ENCODE measurements at places on chromosomes 5 and 9. TPM values are rescaled to one million over a fixed set of nuclear protein-coding genes. Genes with fewer than 3 reads are reported as not detected.

DNA sequence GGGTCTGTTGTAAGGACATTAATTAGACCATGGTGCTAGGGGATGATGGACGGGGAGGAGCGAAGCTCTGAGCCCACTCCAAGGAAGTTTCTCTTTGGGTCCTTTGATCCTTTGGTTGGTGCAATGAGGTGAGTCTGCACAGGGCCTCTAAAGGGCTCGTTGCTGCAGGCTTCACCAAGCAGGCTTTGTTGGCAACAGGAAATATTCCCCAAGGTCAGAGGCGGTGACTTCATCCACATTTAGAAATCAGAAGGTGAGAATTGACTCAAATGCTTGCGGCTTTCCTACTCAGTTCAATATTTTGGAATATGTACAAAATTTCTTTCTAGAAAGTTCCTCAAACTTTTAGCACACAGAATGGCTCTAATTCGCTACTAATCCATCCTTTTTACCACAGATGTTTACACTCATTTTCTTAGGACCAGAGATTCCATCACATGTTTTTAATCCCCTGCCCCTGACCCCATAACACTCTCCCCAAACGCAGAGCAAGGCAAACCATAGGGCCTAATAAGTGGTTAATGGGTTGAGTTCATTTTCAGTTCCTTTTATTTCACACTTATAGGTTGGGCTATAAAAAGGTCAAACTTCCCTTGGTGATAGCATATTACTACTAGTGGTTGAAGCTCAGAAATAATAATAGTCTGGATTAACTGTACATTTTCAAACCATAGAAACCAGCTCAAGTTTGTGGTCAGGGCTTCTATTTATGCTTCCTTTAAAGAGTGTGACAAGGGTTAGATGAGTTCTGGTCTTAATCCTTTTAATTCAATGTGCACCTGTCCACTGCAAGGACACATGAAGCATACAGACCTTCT, 37.3 kb upstream of the TMEM252 start:
- no peak overlapping the region for H3K4me3 ChIP-seq
- no peak overlapping the region for H3K27ac ChIP-seq
- peaks cover 13% of the 10 kb centered on the region for H3K27me3 ChIP-seq
- no peak for DNase-seq
- no peaks in the 10 kb centered on the region for H3K4me1 ChIP-seq

GRCh38 chr5:95449460-95449859, 58.3 kb downstream of the FAM81B start:
- no peaks in the 10 kb centered on the region for H3K4me1 ChIP-seq
- H3K27ac ChIP-seq: no peak overlapping the region
- no peaks in the 10 kb centered on the region for H3K27me3 ChIP-seq
- no peak overlapping the region for H3K4me3 ChIP-seq
- no peak for DNase-seq

- peaks cover 2% of the 10 kb centered on the region for H3K27me3 ChIP-seq
- H3K4me3 ChIP-seq: no peak overlapping the region
- H3K27ac ChIP-seq: no peak overlapping the region
- H3K36me3 ChIP-seq: peaks cover 3% of the 10 kb centered on the region
These were observed 4.4 kb downstream of the ABL1 start for GRCh38 chr9:130839132-130840111.

DNA sequence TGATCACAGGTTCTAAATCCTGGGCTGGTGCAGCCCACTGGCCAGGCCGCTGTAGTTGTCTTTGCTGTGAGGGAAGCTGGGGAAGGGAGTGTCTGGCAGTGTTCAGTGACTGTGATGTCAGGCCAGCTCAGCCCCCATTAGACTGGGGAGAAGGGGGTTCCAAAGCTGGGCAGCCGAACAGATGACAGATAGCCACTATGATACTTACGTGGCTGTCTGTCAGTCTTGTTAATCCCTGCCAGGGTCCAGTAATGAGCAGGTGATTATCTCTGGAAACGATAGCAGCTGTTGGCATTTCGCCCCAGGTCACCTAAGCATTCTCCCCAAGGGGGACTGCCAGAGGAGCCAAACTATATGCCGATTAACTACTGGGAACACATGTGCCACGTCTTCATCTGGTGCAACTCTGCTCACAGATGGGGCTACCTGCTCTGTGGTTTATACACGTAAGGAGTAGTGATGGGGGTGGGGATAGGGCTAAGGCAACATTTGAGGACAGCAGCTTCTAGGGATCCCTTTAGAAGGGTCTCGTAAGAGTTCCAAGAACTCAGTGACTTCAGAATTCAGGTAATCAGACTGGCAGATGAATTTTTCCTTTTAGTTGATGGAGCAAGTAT, 396.3 kb downstream of the KDM4C start:
- no peak for DNase-seq
- peaks cover 15% of the 10 kb centered on the region for H3K4me1 ChIP-seq
- peaks cover 17% of the 10 kb centered on the region for H3K36me3 ChIP-seq
- H3K27me3 ChIP-seq: no peaks in the 10 kb centered on the region
- no peak overlapping the region for H3K4me3 ChIP-seq

GRCh38 chr5:86716121-86716520, 98.4 kb downstream of the COX7C start:
- no peaks in the 10 kb centered on the region for H3K4me1 ChIP-seq
- no peaks in the 10 kb centered on the region for H3K36me3 ChIP-seq
- H3K27ac ChIP-seq: no peak overlapping the region
- DNase-seq: no peak

- no peak for DNase-seq
- H3K4me3 ChIP-seq: no peak overlapping the region
- peaks cover 14% of the 10 kb centered on the region for H3K27me3 ChIP-seq
- no peaks in the 10 kb centered on the region for H3K4me1 ChIP-seq
These were observed 31.9 kb downstream of the CNTFR start for GRCh38 chr9:34557426-34558321.

DNA sequence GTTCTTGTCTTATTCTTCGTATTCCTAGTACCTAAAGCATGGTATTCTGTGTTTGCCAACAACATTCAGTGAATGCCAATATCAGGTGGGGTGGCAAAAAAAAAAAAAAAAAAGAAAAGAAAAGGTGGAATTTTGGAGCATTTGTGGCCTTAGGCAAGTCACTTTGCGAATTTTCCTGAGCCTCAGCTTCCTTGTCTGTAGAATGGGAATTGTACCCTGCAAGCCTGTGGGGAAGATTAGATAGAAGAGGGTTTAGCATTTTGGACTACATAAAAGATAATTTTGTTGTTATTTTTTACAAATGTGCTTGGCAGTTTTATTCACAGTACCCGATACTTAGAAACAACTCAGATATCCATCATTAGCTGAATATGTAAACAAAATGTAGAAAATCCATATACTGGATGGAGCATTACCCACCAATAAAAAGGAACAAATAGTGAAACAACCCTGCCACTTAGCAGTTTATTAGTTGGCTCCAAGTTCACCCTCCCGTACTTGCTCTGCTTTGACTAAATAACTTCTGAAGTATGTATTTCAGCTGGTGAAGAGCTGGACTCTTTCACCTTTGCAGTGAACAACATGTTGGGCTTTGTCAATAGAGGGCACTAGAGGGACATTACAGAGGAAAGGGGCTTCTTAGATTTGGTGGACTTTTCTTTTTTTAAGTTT, 13.6 kb downstream of the UBE2D2 start:
- H3K4me1 ChIP-seq: peaks cover 72% of the 10 kb centered on the region
- H3K36me3 ChIP-seq: peaks cover 27% of the 10 kb centered on the region
- no peak for DNase-seq
- H3K4me3 ChIP-seq: no peak overlapping the region
- H3K27me3 ChIP-seq: no peaks in the 10 kb centered on the region
- peak overlapping the region; percentile 55 for H3K27ac ChIP-seq

DNA sequence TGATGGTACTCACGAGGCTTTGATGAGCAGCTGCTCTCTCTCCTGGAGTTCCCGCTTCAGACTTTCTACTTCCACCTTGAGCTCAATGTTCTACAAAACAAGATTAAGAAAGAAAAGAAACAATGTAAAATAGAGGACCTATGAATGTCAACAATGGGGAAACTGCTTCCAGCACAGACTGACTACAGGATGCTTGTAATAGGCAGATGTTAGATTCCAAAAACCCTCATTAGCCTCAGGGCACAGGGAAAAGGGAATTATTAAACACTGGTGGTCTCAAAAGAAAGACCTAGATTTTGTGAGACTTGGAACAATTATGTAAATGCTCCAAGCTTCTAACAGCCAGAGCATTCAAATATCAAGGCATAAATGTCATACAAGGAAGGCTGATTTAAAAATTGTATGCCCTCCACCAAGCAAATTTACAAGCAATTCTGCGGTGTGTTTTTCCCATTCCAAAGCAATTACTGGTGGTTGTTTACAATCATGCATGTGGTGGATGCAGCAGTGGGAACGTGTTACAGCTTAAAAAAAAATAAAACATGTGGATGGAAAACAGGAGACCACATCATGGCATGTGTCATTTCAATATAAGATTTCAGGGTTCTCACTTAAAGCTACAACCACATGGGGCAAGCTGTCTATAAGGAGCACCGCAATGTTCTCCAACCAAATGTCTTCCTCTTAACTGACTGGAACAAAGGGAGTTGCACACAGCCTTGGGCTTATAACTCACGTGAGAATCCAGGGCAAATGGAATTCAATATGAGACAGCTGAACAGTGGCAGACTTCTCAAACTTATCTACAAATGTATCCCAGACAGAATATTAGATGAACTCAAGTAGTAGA, 34.0 kb downstream of the CDK5RAP2 start:
- H3K27me3 ChIP-seq: no peaks in the 10 kb centered on the region
- H3K27ac ChIP-seq: no peak overlapping the region
- no peak overlapping the region for H3K4me3 ChIP-seq
- no peaks in the 10 kb centered on the region for H3K4me1 ChIP-seq
- no peak for DNase-seq

GRCh38 chr5:91109634-91110033, 273.5 kb downstream of the ARRDC3 start:
- no peak overlapping the region for H3K27ac ChIP-seq
- no peaks in the 10 kb centered on the region for H3K36me3 ChIP-seq
- H3K27me3 ChIP-seq: peaks cover 22% of the 10 kb centered on the region

GRCh38 chr9:19498015-19498414, 89.2 kb downstream of the ACER2 start:
- peaks cover 33% of the 10 kb centered on the region for H3K27me3 ChIP-seq
- H3K4me1 ChIP-seq: peaks cover 10% of the 10 kb centered on the region
- H3K4me3 ChIP-seq: no peak overlapping the region
- no peak for DNase-seq
- no peak overlapping the region for H3K27ac ChIP-seq

- H3K4me1 ChIP-seq: no peaks in the 10 kb centered on the region
- H3K27ac ChIP-seq: no peak overlapping the region
- no peak overlapping the region for H3K4me3 ChIP-seq
These were observed 7.4 kb upstream of the MOB3B start for GRCh38 chr9:27537027-27537435.

- peaks cover 66% of the 10 kb centered on the region for H3K36me3 ChIP-seq
- peaks cover 2% of the 10 kb centered on the region for H3K4me1 ChIP-seq
- no peak for DNase-seq
- no peak overlapping the region for H3K4me3 ChIP-seq
These were observed 27.6 kb downstream of the DIMT1 start for GRCh38 chr5:62376064-62376463.

DNA sequence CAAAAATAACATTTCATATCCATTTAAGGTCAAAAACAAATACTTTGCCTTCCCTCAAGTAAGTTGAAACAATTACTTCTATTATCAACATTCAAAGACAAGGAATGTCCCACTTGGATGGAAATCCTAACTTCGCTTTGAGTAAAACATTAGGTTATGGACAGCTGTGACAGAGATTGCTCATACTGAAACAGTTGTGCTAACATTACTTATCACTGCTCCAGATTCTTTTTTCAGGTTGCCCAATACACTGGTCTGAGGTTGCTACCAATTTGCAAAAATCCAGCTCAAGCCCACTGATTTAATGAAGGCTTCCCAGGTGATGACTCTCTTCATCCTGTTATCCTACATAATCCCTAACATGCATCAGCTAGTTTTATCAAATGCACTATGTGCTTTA, 98.3 kb downstream of the UBAP2 start:
- DNase-seq: no peak
- no peak overlapping the region for H3K27ac ChIP-seq
- H3K27me3 ChIP-seq: no peaks in the 10 kb centered on the region
- H3K4me3 ChIP-seq: no peak overlapping the region
- peaks cover 2% of the 10 kb centered on the region for H3K4me1 ChIP-seq

GRCh38 chr5:146041180-146041789, 64.1 kb downstream of the PLAC8L1 start:
- no peak overlapping the region for H3K27ac ChIP-seq
- DNase-seq: no peak
- H3K4me3 ChIP-seq: no peak overlapping the region
- H3K36me3 ChIP-seq: no peaks in the 10 kb centered on the region
- peaks cover 13% of the 10 kb centered on the region for H3K27me3 ChIP-seq

DNA sequence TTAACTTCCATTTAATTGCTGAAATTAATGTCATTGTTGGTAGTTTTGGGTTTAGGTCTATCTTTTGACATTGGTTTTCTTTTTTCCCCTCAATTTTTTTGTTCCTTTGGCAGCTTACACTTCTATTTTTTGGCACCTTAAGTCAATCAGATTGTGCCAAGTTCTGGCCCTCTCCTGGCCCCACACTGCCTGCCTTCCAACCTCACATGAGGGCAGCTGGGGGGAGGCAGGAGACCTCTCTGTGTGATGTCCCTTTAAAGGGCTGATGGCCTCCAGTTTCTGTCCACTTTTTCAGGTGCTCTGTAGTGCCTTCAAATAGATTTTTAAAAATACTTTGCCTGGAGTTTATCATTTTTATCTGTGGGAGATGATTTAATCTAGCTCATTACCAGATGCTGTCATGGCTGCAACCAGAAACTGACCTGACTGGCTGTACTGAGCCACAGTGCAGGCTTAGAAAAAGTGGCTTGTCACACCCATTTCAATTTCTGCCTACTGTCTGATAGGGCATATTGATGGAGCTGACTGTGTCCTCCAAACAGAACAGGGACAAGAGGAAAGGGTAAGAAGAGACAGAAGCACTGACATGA, 196.6 kb downstream of the FANCC start:
- H3K36me3 ChIP-seq: no peaks in the 10 kb centered on the region
- H3K27ac ChIP-seq: no peak overlapping the region
- no peaks in the 10 kb centered on the region for H3K27me3 ChIP-seq
- no peak for DNase-seq
- H3K4me1 ChIP-seq: no peaks in the 10 kb centered on the region

DNA sequence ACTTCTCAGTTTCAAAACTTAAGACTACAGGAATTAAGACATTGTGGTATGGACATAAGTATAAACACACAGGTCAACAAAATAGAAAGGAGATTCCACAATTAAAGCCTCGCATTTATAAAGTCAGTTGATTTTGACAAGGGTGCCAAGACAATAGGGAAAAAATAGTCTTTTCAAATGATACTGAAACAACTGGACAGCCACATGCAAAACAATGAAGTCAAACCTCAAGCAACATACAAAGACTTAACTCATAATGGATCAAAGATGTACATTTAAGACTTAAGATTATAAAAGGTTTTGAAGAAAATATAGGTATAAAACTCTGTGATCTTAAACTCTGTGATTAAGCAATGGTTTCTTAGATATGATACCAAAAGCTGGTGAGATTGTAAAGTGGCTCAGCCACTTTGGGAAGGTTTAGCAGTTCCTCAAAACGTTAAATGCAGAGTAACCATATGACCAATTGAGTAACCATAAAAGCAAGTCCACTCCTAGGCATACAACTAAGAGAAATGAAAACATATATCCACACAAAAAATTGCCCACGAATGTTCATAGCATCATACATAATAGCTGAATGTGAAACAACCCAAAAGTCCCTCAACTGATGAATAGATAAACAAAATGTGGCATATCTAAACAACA, 22.0 kb downstream of the HINT1 start:
- H3K4me1 ChIP-seq: peaks cover 2% of the 10 kb centered on the region
- DNase-seq: no peak
- H3K27me3 ChIP-seq: peaks cover 10% of the 10 kb centered on the region
- no peak overlapping the region for H3K27ac ChIP-seq

Gene DPP7
- 321 TPM for total RNA-seq

Gene SPINK4
- not detected for total RNA-seq

Gene CTSV
- total RNA-seq: 0.38 TPM

Gene PPP1R26
- total RNA-seq: 0.28 TPM

Gene SPINK13
- total RNA-seq: not detected

Gene HK3
- not detected for total RNA-seq

Gene C8G
- not detected for total RNA-seq

Gene MAMDC2
- total RNA-seq: 0.12 TPM

Gene GFRA3
- 0.19 TPM for total RNA-seq
